M059J (cell line): ENCODE measurements at places on chromosomes 5 and 9. TPM values are rescaled to one million over a fixed set of nuclear protein-coding genes. Genes with fewer than 3 reads are reported as not detected.

GMCL2 gene
- not detected in 2 replicates for total RNA-seq

DNA sequence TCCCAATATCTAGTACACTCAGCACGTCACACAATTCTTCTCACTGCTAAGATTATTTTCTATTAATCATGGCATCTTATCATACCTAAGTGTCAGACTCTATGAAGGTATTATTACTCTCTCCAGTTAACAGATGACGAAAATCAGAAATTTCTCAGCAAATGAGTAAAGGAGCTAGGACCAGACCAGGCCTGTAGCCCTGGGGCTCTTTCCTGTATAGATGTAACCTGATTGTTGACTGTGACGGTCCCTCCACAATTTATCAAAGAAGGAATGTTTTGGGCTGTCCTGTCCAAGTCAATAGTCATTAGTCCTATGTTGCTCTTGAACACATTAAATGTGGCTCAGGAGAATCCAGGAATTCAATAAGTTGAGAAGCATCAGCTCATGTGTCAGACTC lies 106.2 kb downstream of the ST8SIA4 start:
- no peak for DNase-seq

ANKRD18A gene
- total RNA-seq = not detected in 2 replicates

DNA sequence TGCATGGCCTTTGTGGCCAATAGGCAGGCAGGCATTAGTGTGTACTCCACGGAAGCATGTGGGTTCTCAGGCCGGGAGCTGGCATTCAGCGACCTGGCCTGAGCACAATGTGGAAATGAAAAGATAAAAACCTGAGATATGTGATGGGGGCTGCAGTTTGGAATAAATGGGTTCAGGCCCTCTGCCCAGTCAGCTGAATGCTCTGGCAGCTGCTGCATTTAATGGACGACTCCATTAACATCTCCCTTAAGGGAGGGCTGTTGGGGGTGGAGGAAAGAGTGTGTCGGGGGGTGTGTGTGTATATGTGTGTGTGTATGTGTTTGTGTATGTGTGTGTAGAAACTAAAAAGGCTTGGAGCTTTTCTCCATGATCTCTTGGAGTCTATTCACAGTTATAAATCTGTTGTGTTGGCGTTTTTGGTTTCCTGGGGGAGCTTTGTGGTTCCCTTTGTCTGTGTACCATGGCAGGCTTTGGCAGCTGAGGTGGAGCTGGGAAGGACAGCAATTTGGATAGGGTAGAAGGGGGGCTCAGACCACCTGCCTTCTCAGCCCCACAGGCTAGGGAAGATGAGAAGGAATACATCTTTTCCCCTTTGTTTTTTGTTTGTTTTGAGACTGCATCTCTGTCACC lies 27.3 kb upstream of the HSPA9 start:
- no peak for DNase-seq

GRCh38 chr9:3385871-3386270 lies 139.9 kb downstream of the RFX3 start:
- no peak for DNase-seq

DNA sequence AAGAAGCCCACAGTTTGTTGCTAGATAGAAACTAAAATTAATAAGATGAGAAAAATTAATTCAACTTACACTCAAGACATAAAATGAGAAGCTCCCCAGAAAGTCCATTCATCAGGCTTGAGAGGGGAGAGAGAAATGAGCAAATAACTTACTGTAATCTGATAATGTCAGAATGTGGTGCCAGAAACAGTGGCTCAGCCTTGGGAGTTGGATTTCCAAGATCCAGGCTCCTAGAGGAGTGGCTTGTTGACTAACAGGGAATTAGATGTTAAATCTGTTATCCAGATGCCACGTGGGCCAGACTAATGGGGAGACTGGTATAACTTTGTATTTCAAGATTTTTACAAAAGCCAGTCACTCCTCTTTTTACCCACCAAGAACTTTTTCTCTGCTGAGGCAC lies 458.2 kb downstream of the GADD45G start:
- no peak for DNase-seq

GRCh38 chr5:38790891-38791290 lies 54.9 kb upstream of the OSMR start:
- DNase-seq = peak; percentile 68

- no peak for DNase-seq
Observed at GRCh38 chr5:158303275-158303674, 444.3 kb upstream of the CLINT1 start.

GRCh38 chr9:89595646-89596045 lies 9.2 kb upstream of the GADD45G start:
- DNase-seq = no peak

ARID3C gene
- not detected in 2 replicates for total RNA-seq

PCYOX1L gene
- total RNA-seq = 8.2 and 12.0 TPM in 2 replicates

GRCh38 chr9:101437806-101438232 lies 2.2 kb upstream of the ALDOB start:
- DNase-seq = no peak

DNA sequence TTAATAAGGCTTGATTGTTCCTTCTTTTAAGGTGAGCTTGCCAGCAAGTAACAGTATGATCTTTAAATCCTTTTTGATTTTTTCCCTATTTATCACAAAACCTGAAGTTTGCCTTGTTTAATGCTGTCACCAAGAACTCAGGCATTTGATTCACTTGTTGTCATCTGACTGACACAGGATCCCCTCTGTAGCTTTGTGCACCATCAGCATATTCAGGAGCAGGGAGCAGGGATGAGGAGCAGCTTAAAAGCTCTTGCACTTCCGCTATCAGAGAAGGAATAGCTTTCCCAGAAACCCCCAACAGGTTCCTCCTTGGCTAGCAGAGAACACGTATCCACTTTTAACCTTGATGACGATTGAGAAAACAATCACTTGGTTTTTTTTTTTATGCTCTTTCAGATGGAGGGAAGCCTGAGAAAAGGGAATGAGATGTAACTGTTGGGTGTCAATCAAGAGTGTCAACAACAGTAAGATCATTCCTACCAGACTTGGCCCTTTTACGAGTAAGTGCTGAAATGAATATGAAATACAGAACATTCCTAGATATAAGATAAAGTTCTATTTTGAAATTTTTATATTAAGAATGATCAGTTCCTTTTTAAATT lies 433.1 kb upstream of the CDH18 start:
- DNase-seq = peak; percentile 2
